ENCODE measurements at places on chromosomes 13 and 19. TPM values are rescaled to one million over a fixed set of nuclear protein-coding genes. Genes with fewer than 3 reads are reported as not detected.

The CACNG8 gene
- 0.42 TPM for total RNA-seq

The PROZ gene
- total RNA-seq: not detected

The TLE2 gene
- 20.6 TPM for total RNA-seq

The ALKBH7 gene
- total RNA-seq: 26.6 TPM

The NRTN gene
- total RNA-seq: 0.13 TPM

The KIR2DL1 gene
- not detected for total RNA-seq

Data from pulmonary artery endothelial cell (primary cell).